ENCODE measurements at places on chromosomes 4 and X. TPM values are rescaled to one million over a fixed set of nuclear protein-coding genes. Genes with fewer than 3 reads are reported as not detected.

Gene STIM2
- 12.4 TPM for total RNA-seq

Gene GIMD1
- total RNA-seq, result not detected

Gene CXCL11
- total RNA-seq, result not detected

Gene SLC49A3
- total RNA-seq, result not detected

Gene USP26
- not detected for total RNA-seq

All from NCI-H460 (cell line).